Stimulated activated memory B cell treated with anti-CD40 and anti-IgM and Interleukin-4, amounts not matched to agents 10 μg/mL and 1 μg/mL and 100 μg/mL, for 72 hours (primary cell): ENCODE measurements at places on chromosomes 6 and 20.
A peak's percentile ranks its signal among the peaks of the same experiment; 100 is the strongest.

- ATAC-seq, result peak; percentile 75
Measured at GRCh38 chr6:32868257-32868788, 14.3 kb downstream of the PSMB9 start.

DNA sequence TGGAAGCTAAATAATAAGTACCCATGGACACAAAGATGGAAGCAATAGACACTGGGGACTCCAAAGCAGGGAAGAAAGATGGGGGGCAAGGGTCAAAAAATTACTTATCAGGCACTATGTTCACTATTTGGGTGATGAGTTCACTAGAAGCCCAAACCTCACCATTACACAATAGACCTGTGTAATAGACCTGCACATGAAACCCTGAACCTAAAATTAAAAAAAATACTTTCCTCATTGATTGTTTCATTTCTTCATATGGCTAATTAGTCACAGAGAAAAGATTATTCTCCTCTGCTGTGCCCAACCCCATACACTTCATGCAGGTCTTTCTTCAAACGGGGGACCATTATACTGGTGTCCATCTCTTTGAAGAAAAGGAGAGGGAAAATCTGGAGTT is 213.0 kb upstream of the DTNBP1 start:
- no peak for ATAC-seq

GRCh38 chr6:91082311-91082832 is 495.5 kb upstream of the MAP3K7 start:
- no peak for ATAC-seq

DNA sequence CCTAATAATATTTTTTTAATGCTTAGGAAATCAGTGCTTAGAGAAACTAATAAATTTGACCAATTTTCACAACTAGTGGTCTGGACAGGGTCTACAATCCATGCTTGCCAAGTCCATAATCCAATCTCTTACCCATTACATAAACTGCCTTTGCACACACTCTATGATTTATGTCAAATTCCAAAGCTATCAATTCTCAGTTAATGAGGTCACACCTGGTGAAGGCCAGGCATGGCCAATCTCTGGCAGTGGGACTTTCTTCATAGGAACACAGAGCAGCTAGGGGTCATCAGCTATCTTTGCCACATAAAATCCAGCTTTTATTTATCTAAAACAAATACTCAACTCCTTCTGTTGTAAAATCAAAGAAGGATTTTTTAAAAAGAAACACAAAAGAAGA is 21.2 kb downstream of the PAK5 start:
- no peak for ATAC-seq

- ATAC-seq, result no peak
Measured at GRCh38 chr6:112149236-112149635, 61.8 kb downstream of the FAM229B start.

GRCh38 chr20:5410470-5410869 is 93.7 kb upstream of the PROKR2 start:
- no peak for ATAC-seq

GRCh38 chr6:32879691-32880090 is 25.7 kb downstream of the PSMB9 start:
- ATAC-seq, result no peak

GRCh38 chr6:106112433-106112832 is 26.3 kb downstream of the PRDM1 start:
- no peak for ATAC-seq

DNA sequence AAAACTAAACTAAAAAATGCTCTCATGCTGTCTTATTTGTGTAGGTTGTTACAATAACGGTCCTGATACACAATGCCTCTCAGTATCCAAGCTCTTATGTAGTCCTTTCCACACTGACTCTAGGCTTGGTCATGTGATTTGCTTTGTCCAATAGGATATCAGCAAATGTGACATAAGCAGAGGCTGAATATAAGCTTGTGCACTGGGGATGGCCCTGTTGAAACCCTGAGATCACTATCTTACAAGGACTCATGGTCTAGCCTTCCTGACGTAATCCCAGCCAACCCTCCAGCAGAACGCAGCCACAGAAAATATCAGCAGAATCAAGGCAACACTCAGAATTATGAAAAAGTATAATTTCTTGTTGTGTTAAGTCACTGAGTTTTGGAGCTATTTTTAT is 145.1 kb upstream of the CCN2 start:
- ATAC-seq, result no peak

GRCh38 chr6:38509713-38510112 is 130.0 kb downstream of the BTBD9 start:
- no peak for ATAC-seq

GRCh38 chr6:33882154-33882553 is 78.4 kb upstream of the MLN start:
- ATAC-seq, result no peak

DNA sequence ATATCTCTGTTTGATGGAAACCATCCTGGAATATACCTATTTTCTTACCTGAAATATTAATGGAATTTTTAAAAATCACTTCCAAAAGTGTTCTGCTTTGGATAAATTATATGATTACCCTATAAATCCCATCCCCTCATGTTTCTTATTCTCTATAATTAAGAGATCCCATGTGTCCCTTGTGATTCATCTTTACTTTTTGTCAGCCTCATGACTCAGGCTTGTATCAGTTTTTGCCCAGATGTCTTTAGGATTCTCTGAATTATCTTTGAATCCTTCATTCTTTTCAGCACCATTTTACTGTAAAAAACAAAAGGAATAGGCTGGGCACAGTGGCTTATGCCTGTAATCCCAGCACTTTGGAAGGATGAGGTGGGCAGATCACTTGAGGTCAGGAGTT is 804.5 kb upstream of the CITED2 start:
- no peak for ATAC-seq

- no peak for ATAC-seq
Measured at GRCh38 chr20:5887386-5887785, 62.9 kb downstream of the TRMT6 start.

DNA sequence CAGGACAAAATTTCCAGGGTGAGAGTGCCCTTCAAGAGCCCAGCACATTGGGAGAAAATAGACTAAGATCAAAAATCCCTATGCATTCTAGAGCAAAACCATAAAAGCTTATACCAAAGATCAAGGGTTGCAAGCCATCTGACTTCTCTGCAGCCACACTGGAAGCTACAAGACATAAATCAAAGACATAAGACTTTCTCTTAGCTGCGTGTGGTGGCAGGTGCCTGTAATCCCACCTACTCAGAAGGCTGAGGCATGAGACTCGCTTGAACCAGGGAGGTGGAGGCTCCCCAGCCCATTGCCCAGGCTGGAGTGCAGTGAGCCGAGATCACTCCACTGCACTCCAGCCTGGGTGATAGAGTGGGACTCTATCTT is 91.9 kb upstream of the NXT1 start:
- no peak for ATAC-seq

DNA sequence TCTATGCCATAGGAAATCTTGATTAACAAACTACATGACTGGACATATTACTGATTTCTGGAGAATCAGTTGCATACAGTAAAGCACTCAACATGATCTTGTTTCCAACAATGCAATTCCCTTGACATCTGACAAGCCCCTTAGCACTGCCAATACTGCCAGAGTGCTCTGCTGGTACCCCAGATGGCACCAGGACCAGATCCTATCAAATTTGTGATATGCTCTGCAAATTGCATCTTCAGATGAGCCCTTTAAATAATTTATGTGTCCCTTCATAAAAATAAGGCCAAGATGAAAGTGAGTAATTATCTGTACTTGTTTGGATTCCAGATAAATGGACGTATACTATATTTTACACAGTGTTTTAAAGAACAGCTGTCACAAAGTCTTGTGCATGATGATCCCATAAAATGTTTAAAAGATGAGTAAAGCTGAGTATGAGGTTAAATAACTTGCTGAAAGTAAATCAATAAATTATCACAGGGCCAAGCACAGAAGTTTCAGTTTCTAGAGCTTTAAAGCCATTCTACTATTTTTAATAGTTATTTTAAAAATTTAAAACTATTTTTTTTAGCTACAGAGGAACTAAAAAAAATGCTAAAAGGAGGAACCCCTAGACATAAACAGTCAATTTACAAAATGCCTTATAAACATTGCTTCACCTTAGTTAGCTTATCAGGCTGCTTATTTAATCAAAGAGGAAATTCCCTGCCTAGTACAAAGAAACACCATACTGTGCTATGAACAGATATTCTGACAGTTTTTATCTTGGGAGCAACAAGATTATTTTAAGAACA is 42.1 kb downstream of the NUDT3 start:
- no peak for ATAC-seq

GRCh38 chr6:155259897-155260296 is 3.9 kb upstream of the CLDN20 start:
- ATAC-seq, result no peak

GRCh38 chr6:122790423-122791309 is 1.6 kb downstream of the SMPDL3A start:
- ATAC-seq, result no peak

GRCh38 chr6:108621117-108621516 is 60.4 kb downstream of the FOXO3 start:
- no peak for ATAC-seq

DNA sequence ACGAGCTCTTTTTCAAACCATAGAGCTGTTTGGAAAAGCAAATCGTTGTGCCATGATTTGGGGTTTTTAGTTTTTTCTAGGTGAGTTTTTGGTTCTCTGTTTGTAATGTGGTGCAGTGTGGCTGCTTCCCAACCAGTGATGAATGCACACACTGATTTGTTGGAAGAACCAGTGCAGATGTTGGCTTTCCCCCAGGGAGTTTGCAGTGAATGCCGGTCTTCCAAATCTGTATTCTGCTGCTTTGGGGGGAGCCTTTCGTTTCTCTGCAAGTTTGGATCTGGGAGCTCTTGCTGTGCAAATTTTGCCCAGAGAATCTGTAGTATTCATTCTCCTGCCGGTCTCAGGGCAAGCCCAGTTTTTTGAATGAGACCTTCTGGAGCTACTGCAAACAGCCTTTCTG is 14.5 kb downstream of the HECA start:
- ATAC-seq, result no peak

DNA sequence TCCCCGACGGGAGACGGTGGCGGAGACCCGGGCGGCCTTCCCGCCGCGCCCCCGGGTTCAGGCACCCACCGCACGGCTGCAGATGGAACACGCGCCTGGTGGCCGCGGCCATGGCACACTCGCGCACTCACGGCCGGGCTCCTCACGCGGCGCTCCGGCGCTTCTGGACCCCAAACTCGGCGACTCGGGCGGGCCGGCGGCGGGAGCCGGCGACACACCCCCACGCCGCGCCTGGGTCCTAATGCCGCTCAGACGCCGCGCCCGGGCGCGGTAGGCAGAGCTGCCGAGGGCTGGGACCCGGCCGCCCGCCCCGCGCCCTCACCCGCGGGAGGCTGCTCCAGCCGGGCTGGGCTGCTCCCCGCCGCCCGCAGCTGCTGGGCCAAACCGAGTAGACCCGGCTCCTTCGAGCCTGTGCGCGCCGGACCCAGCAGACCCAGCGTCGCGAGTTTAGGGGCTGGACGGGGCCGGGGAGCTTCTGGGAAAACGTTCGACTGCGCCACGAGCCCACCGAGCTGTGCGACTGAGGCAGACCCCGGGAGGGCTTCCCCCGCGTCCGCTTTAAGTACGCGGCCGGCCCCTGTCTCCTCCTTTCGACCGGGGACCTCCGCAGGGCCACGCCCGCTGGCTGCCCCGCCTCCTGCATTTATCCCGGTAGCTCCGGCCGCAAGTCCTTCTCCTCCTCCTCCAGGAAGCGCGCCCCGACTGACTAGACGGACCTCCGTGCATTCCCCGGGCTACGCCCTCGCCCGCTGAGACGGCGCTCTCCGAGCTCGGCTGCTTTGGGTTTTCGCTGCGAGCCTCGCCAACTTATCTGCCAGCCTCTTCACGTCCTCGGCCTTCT is at the start of gene SLC4A11:
SLC4A11 (minus strand) TSS at position 165 of the 841 bp plus-strand sequence; CDS start at position 112, 53 bp downstream.
- ATAC-seq, result peak; percentile 70

- no peak for ATAC-seq
Measured at GRCh38 chr20:37505263-37506151, 15.5 kb upstream of the NNAT start.

DNA sequence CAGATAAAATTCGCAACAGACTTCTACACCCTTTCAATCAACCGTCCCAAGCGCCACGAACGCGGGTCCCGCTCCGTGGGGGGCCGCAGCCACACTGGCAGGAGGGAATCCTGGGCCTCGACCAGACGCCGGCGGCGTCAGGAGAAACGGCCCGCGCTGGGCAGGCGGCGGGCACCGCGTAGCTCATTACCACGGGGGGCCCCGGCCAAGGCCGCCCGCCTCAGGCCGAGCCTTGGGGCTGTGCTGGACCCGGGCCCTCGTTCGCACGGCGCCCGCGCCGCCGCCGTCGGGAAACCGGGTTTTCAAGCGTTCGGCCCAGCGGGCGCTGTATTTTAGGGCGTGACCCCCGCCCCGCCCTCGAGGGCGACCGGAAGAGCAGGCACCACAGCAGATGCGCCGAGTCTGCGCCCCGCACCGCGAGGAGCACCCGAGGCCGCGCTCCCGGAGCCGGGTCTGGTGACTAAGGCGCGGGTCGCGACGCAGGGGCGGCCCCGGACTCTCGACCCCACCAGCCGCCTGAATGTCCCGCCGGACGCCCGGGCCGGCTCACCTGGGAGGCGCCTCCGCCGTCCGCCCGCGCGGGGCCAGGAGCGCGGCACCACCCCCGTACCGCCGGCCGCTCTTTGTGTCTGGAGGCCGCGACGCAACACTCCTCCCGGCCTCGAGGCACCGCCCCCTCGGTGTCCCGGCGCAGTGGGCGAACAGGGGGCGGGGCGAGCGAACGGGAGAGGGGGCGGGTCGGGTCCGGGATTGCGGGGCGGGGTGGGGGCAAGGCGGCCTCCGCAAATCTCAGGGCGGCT is at the start of gene NINL:
NINL (minus strand) TSS at position 627 of the 800 bp plus-strand sequence. CDS start 58,944 bp downstream, outside the sequence.
- peak; percentile 65 for ATAC-seq

- no peak for ATAC-seq
Measured at GRCh38 chr20:56393653-56394052, 1.2 kb downstream of the CSTF1 start.

- ATAC-seq, result no peak
Measured at GRCh38 chr6:108494434-108494833, 66.3 kb upstream of the FOXO3 start.

DNA sequence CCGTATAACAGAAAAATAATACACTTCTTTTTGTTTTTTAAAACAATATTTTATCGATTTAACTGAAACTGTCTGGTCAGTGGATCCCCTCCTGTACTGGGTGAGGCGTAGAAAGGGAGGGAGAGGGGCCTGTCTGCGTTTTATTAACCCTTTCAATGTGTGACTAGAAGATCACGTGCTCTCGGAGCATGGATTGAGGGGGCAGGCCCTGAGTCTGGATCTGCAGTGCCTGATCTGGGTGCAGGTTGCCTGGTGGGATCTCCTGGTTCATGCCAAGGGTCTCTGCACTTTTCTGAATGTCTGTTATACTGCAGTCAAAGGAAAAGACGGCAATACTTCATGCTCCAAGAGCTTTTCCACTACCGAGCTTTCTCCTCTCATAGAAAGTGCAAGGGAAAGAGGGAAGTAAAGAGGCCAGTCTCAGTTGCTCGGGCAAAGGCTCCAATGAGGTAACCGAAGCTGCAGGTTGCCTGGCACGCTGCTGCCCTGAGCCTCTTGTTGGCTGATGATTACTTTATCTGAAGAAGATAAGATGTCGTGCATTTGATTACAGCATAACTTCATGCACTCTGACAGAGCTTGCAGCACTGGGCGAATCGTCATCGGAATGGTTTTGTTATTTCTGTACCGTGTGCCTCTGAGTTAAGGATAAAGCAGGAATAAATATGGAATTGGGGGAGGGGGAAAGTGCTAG is 167.5 kb upstream of the PMEPA1 start:
- ATAC-seq, result no peak
